ENCODE measurements at places on chromosomes 4 and X.

DNA sequence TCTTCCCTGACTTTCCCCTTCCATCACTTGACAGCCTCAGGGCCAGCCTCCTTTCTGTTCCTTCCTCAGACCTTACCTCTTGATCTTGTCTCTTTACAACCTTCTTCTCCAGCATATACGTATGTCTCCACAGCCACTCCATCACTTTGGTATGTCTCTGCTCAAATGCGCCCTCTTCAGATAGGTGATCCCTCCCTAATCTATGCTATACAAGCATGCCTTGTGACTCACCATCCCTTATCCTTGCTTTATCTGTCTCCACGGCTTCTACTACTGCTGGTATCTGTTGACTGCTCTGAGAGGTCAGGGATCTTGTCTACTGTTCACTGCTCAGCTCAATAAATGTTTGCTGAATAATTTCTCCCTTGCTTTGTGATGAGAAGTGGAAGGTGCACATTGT, 9.0 kb downstream of the ARAP2 start:
- no peak for DNase-seq

DNA sequence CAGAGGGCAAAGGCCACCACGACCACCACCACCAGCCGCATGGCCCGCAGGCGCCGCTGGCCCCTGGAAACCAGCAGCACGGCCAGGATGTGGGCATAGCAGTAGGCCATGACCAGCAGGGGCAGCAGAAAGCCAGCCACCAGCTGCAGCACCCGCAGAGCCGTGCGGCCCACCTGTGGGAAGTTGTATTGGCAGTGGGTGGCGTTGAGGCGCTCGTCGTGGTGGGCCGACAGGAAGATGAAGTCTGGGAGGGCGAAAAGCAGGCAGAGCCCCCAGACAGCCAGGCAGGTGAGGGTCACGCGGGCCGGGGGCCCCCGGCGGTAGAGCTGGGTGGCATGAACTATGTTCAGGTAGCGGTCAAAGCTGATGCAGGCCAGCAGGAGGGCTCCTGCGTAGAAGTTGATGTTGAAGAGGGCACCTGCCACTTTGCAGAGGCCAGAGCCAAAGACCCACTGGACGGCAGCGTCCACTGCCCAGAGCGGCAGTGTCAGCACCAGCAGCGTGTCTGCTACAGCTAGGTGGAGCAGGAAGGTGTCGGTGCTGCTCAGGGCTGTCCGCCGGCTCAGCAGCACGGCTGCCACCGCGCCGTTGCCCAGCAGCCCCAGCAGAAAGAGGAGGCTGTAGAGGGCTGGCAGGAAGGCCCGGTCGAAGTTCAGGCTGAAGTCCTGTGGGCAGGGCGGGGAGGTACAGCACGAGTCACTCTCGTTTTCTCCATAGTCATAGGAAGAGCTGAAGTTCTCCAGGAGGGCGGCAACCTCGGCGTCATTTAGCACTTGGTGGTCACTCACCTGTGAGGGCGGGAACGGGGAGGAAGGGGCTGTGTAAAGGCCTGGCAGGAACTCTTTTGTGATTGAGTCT, 1.4 kb downstream of the CXCR3 start:
- no peak for DNase-seq

DNA sequence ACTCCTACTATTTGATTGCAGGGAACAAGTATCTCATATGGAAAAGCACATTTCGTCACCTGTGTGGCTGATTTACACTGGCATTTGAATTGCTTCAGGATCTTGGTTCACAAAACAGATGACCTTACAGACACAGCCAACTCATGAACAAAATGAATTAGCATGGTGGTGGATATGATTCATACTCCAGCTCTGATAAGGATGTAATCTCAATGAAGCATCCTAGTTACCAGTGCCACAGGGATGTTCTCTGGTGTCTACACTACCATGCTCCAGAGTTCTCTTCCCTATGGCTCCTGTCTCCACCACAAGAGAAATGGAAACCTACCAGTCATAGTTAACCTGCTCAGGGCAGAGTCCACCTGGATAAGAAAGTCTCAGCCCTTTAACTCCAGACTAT, 40.7 kb downstream of the TEC start:
- DNase-seq, result no peak

DNA sequence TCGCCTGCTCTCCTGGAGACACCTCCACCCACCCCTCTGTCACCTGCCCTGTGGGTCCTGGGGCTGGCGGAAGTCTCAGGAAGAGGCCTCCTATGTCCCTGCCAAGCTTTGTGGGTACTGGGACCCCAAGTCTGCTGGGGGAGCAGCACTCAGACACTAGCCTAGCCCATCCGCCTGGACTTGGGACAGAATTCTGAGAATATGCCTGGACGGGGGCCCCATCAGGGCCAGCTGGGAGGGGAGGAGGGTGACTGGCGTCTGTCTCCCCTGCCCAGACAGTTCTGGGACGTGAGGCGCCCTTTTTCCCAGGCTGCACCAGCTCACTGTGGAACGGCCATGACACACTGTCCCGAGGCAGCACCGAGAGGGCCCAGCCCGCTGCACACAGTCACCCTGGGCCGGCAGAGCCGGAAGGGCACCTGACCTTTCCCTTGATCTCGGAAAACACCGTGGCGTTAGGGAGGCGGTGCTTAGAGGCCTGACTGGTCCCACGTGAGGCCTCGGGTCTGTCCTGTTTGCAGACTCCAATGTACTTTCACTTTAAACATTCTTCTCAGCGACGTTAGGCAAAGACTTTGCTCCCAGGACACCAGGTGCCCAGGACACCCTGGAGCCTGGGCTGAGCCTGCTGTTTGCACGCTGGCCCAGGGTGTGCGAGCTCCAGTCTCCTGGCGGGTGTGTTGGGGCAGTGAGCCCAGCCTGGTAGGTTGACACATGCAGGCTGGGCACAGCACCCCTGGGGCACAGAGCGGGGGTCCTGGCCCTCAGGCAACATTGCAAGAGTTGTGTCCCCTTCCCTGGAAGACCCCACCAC, 700 bp downstream of the SLC26A1 start:
- no peak for DNase-seq

- no peak for DNase-seq
Measured at GRCh38 chrX:139784807-139785206, 76.8 kb upstream of the MCF2 start.

GRCh38 chr4:3040452-3041191, 33.7 kb downstream of the HTT-AS start:
- DNase-seq, result no peak

- DNase-seq, result no peak
Measured at GRCh38 chr4:73417973-73418372, 13.9 kb downstream of the ALB start.

GRCh38 chrX:103017542-103017941, 46.4 kb downstream of the BEX1 start:
- no peak for DNase-seq

DNA sequence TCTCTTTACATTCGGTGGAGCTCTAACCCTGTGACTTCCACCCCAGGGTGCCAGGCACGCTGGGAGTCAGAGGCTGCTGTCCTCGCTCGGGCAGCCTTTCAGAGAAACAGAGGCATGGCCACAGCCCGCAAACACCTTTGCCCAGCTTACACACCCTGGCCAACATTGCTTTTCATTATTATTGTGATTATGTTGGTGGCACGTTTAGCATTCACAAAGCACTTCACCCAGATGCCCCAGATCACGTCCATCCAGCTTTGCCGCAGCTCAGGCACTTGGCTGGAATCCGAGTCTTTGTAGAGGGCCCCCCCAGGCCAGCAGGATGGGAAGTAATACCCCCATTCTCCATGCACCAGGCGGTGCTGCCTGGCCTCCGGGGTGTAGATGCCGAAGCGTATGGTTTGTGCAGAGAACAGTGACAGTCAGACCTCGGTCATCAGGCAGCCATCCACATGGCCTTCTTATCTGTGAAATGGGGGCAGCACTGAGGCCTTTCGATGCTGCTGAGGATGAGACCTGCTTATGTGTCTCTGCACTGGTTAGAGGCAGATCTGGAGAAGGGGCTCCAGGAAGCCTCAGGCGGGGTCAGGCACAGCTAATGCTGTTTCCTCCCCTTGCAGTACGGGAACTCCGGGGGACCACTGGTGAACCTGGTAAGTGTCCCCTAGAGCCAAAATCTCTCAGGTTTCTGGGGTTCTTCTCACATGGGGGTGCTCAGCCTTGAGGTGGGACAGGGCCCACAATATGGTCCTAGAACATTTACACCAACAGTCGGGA, 22.3 kb downstream of the HTRA3 start:
- no peak for DNase-seq

- no peak for DNase-seq
Measured at GRCh38 chrX:77740376-77740905, 45.6 kb downstream of the ATRX start.

GRCh38 chr4:101911616-101912015, 121.1 kb downstream of the BANK1 start:
- DNase-seq, result no peak

DNA sequence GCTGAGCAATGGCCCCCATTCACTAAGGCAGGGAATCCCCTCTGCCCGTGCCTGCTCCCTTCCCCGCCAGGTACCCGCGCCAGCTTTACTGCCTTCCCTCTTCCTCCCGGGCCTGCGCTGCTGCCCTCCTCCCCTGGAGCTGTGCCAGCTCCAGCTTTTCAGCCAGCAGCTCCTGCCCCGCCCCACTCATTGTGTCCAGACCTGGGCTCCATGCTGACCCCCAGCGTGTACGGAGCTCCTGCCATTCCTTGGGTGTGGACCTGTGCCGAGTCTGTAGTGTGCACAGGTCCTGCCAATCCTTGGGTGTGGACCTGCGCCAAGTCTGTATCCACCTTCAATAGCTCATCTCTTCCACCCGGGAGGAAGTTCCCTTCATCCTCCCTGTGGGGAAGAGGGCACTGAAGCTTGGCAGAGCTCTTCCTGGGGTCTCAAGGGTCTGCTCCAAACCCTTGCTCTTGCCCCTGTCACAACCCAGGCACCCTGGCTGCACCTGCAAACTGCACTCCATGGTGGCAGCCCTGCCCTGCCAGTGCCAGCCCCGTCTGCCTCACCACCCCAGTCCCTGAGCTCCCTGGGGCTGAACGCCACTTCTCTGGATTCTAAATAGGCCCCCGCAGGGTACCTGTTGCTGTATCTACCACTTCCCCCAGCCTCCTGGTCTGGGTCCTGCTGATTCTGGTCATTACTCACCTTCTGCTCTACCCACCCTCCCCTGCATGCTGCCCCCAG, 63.9 kb downstream of the TRMT44 start:
- DNase-seq, result no peak

- DNase-seq, result peak; percentile 18
Measured at GRCh38 chr4:48141048-48141447, 7.0 kb upstream of the TXK start.

- no peak for DNase-seq
Measured at GRCh38 chr4:136687118-136687517, 845.2 kb downstream of the PCDH18 start.

DNA sequence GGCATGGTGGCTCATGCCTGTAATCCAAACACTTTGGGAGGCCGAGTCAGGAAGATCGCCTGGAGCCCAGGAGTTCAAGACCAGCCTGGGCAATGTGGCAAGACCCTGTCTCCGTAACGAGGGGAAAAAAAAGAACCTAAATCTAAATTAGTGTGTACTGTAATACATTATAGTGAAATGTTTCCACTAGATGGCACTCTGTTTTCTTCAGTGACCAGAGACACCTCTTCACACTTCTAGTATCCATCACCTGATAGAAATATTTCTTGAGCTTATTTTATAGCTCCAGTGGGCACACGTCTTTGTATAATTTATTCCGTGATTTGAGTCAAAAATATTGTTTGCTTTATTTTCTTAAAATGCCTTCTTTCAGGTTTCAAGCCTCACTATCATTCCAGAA, 600.9 kb upstream of the DIPK2B start:
- no peak for DNase-seq

DNA sequence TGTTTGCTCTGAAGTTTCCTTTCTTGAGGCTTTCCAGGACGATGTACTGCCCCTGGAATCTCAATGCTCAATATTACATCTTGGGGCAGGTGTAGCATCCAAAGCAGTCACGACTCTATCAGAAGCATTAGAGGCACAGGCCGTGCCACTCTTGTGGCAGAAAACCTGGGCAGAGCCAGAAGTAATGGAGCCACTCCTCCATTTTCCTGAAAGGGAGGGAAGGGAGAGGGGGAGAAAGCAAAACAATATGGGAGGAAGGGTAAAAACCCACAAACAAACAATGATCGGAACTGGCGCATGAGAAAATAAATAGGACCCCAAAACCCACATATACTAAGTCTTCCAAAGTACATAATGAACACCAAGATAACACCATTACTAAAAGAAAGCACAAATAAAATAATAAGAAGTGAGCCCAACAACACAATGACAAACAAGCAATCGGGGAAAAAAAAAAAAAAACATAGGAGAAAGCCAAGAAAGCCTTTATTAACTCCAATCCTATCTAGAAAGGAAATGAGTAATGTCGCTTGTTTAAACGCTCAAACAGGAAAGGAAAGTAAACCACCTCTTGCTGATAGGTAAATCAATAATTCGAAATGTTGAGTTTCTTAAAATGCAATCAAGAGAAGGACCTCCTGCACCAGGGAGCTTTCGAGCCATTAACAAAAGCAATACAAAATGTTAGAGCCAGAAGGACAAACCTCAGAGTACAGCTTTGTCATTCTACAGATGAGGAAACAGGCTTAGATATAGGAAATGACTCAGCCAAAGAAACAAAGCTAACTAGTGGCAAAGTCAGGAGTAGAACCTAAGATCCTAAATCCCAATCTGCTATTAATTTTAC, 117.4 kb downstream of the ATRX start:
- DNase-seq, result no peak

DNA sequence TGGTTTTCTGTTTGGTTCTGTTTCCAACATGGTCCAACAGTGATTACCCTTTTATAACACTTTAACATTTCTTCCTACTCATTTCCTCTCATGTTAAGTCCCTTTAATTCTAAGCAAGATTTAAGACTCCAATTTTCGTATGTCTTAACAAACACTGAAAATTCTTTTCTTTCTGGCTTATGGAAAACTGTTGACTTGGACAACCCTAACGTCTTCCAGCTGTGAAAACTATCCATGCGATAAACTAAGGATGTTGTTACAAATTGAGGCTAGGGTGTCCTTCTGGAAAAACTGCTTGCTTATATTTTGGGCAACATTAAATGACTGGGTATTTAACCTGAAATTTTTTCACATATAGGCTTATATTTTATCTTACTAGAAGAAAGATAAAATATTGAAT, 33.9 kb upstream of the RTL3 start:
- DNase-seq, result no peak

GRCh38 chr4:37601531-37601930, 84.6 kb downstream of the RELL1 start:
- peak; percentile 82 for DNase-seq

DNA sequence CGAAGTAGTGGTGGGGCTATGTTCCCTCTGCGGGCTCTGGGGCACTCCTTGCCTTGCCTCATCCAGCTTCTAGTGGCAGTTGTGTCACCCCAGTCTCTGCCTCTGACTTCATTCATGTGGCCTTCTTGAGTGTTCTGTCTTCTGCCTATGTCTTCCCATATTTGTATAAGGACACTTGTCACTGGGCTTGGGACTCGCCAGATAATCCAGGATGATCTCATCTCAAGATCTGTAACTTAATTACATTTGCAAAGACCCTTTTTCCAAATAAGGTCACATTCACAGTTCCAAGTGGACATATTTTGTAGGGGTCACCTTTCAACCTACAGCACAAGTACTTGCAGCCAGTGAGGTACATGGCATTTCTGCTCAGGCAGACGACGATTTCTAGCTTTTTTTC, 30.3 kb upstream of the CLDN24 start:
- no peak for DNase-seq
